ENCODE measurements at places on chromosomes 11 and 22.

DNA sequence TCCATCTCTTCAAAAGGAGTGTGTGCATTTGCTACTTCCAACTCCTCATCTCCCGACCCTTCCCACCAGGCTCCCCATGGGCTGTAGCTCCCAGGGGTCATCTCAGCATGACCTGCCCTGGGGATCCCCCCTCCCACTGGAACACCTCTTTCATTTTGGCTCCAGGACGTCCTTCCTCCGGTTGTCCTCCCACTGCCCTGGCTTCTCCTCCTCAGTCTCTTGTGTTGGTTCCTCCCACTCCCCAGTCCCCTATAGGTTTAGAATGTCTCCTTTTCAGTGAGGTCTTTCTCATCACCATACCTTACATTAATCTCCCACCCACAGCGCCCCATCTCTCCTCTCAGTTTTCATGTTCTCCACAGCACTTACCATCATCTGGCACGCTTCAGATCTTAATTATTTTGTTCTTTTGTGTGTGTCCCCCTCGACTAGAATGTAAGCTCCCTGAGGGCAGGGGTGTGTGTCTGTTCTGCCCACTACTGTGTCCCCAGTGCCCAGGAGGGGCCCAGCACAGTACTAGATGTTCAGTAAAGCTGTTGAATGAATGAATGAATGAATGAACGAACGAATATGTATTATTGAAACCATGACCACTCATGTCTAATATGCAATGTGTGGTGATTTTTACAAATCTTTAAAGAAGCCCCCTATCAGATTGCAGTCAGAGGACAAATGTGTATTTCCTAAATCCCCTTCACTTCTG, 2.0 kb upstream of the TMA7B start:
- DNase-seq: no peak

GRCh38 chr11:64313491-64314145, 3.7 kb downstream of the TRMT112 start:
- no peak for DNase-seq

- no peak for DNase-seq
These were observed 18.9 kb downstream of the TRMU start for GRCh38 chr22:46354176-46354992.

DNA sequence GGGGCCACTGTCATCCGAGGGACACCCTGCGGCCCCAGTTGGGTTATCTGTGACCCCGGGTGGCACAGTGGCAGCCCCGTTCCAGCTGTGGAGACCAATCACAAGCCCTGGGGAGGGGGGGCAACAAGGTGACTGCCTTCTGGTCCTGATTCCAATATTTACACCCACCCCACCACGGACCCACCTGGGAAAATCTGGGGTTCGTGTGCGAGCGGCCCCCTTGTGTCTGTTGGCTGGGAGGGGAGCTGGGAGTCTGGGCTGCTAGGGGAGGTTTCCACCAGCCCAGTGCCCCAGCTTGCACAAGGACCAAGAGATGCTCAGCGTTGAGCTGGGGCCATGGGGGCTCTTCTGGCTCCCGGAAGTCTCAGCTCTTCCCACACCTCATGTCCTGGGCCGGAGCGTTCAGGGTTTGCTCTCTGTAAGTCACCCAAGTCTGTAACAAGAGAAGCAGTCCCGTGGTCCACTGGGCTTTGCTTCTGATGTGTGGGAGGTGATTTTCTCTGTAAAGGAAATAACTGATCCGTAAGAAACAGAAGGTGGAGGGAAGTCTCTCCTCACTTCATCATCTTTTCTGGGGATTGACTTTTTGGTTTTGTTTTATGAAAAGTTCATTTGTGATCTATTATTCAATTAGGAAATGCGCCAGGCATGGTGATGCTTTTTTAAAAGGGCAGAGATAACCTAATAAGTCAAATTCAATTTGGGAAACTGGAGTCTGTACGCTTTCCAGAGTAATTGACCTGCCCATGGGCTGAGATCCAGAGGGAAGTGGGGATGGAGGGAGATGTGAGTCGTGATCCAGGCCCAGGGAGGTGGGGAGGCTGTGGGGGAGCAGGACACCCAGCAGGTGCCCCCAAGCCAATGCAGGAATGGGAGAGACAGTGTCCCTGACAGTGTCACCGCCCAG, 22.4 kb upstream of the GAL start:
- no peak for DNase-seq

GRCh38 chr11:102293873-102294601, 23.2 kb upstream of the BIRC3 start:
- DNase-seq: peak; percentile 25

All from NCI-H345 (cell line).